Nephron progenitor cell (in vitro differentiated cells): ENCODE measurements at places on chromosomes 3 and 15.
A peak's percentile ranks its signal among the peaks of the same experiment; 100 is the strongest.

GRCh38 chr15:74432968-74433591, 678 bp downstream of the SEMA7A start:
- DNase-seq = peak; percentile 46

DNA sequence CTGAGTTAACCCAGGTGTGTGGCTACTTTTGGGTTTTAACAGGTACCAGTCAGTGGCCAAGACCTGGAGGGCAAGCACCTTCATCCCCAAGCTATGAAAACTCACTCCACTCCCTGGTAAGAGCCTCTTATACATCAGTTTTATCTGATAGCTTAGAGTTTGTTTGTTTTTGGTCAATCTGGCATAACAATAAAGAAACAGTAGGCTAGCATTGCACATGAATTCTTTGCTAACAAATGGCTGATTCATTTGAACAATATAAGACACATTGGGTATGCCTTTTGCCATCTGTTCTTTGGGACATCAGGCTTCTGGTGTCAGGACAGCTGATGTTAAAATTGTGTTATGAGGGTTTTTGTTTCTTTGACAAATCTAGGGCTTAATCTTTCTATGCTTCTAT, 125.0 kb upstream of the CGNL1 start:
- DNase-seq = no peak

- DNase-seq = no peak
Measured at GRCh38 chr3:61855211-61855610, 293.8 kb downstream of the PTPRG start.

DNA sequence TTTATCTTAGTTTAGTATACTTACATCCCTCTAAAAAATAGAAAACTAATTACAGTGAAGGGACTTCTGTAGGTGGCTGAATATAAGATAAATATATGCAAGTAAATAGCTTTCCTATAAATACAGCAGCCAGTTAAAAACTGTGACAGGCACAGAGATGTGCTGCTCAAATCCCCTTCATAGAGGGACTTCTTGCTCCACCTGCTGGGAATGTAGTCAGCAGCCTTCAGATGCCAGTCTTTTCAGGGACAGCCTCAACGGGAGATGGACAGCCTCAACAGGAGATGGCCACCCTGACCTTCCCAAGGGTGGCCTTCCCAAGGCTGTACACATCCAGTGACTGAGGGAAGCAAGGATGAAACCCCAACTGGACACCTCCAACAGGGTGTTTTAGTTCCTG, 15.7 kb upstream of the PRR23E start:
- no peak for DNase-seq

DNA sequence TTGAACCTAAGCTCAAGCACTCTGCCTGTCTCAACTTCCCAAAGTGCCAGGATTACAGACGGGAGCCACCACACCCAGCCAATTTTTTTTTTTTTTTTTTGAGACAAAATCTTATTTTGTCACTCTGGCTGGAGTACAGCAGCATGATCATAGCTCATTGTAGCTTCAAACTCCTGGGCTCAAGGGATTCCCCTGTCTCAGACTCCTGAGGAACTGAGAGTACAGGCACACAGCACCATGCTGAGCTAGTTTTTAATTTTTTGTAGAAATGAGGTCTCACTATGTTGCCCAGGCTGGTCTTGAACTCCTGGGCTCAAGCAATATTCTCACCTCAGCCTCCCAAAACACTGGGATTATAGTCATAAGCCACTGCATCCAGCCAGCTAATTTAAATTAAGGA, 36.8 kb upstream of the SUCLG2 start:
- no peak for DNase-seq

- no peak for DNase-seq
Measured at GRCh38 chr15:75779504-75779903, 63.7 kb upstream of the UBE2Q2 start.

DNA sequence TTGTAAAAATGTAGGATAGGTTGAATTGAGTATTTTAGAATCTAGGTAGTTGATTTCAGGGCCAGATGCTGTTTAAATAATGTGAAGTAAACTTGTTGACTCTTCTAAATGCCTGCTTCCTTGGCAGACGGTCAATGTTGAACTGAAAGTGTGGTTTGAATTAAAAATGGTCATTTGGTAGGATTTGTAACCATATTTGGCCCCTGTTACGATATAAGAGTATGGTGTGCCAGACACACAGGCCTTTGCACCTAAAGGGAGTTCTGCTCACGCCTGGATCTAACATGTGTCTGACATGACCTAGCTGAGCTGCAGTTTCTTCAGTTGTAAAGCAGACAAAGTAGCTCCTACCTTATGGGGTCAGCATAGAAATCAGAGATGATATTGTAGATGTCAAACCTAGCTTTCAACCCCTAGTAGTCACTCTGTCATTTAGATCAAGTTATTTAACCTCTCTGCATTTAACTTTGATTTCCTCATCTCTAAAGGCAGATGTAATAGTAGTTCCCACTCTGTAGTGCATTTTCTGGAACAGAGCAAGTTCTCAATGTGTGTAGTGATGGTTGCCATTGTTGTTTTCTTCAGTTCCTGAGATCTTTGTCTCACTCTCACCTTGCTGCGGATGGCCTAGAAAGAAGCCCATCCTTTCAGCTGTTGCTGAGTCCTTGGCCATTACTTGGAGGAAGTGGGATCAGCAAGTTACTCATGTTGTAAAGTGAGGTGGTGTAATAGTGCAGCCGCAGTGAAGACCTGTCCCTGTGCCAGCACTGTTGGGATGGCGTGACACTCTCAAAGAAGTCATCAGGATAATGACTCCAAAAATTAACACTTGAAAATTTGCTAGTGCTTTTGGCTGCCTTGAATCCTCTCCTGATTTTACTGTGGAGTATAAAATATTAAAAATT, 90.2 kb downstream of the GHSR start:
- DNase-seq = no peak

DNA sequence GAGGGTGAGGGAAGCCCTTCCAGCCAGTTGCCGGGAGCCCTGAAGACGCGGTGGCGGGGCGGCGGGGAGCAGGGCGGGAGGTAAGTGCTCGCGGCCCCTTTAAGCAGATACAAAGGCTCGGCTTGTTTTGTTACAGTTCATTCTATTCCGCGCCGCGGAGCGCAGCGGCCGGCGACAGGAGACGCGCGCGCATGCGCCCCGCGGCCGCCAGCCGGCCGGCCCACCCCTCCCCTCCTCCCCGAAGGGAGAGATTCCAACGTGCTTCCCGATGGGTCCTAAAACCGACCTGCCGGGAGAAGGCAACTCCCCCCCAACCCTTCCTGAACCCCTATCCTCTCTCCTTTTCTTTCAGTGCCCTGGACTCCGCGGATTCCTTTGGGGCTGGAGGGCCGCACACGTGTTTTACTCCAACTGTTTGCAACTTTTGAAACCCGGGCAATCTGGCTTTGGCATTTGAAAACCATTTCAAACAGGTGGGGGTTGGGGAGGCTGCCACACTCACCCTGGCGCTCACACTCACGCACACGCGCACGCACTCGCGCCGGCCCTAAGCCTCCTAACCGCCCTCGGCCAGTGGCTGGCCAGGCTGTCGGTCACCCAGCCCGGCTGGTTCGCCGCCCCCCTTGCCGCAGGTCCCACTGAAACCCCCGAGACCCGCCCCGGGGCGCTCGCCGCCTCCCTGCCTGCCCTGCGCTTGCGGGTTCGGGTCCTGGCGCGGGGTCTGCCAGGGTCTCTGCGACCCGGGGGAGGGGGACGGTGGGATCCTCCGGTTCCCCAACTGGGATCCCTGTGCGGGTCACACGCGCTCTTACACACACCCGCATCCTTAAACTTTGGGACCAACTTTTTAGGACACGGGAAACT, at the start of gene MAGI1:
TSS of gene MAGI1 (minus strand) at position 193 of the 864 bp plus-strand sequence. CDS start 610 bp downstream, outside the sequence.
- DNase-seq = peak; percentile 88

- no peak for DNase-seq
Measured at GRCh38 chr3:82745544-82745943, 984.1 kb upstream of the GBE1 start.

GRCh38 chr3:161150001-161150525, 44.9 kb upstream of the B3GALNT1 start:
- no peak for DNase-seq
